ENCODE measurements at places on chromosomes 6 and 20. TPM values are rescaled to one million over a fixed set of nuclear protein-coding genes. Genes with fewer than 3 reads are reported as not detected.

COL9A1 gene
- 18.7 TPM for total RNA-seq

SEL1L2 gene
- total RNA-seq: not detected

BNIP5 gene
- total RNA-seq: not detected

SAMD10 gene
- 3.7 TPM for total RNA-seq

CDH22 gene
- 0.67 TPM for total RNA-seq

DNA sequence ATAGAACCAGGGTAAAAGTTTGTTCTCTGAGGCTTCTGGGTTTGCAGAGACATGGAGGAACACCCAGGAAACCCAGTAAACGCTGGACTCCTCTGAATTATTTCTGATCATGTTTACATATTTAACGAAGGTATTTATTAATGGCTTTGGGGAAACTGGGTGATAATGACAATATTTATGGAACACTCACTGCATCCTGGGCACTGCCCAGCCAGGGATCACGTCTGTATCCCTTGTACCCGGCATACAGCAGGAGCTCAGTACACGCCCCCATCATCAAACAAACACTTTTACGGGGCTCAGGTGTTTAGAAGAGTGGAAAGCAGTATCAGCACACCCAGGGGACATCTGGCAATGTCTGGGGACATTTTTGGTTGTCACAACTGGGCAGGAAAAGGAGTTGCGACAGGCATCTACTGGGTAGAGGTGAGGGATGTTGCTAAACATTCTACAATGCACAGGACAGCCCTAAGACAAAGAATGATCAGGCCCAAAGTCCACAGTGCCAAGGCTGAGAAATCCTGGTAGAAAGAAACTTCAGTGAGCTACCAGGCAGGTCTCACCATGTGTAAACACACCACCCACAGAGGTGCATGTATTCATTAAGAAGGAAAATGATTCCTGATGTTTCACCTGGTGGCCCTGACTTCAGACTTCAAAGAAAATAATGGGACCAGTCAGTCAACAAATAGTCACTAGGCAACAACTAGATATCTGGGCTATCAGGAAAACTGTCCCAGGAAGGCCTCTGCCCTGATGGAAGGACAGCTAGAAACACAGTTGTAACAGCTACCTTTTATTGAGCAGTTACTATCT is 35.3 kb downstream of the ZMYND8 start:
- no peak for DNase-seq

DNA sequence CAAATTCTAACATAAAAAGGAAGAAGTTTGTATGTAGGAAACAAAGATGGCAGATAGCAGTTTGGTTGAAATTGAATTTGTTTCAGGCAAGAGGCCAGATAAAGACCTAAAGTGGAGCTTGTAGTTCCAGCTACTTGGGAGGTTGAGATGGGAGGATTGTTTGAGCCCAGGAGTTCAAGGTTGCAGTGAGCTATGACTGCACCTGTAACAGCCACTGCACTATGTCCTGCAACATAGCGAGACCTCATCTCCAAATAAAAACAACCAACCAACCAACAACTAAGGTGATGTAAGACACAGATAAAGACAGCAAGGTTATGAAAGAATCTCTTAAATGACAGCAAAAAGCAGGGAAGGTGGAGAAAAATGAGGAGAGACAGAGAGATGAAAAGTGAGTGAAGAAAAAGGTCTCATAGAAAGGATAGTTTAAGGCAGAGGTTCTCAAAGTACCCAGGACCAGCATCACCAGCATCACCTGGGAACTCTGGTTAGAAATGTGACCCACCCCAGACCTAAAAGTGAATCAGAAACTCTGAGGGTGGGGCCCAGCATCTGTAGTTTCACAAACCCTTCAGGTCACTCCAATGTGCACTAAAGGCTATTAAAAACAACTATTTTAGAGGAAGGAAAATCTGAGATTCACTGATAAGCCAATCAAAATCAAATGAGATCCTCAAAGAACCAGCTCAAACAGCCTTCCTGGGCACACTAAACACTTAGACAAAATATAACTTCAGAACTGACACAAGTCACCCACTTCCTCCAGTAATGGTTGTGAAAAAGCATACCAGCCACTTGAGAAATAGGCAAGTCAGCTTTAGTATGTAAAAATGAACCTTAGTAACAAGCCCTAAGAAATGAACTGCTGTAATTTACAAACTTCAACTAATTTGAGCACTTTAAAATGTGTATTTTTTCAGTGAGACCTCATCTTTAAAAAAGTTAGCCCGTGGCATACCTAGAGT is 57.6 kb downstream of the FAM184A start:
- DNase-seq: no peak

- no peak for DNase-seq
Observed at GRCh38 chr6:107185391-107185970, 70.2 kb upstream of the BEND3 start.

DNA sequence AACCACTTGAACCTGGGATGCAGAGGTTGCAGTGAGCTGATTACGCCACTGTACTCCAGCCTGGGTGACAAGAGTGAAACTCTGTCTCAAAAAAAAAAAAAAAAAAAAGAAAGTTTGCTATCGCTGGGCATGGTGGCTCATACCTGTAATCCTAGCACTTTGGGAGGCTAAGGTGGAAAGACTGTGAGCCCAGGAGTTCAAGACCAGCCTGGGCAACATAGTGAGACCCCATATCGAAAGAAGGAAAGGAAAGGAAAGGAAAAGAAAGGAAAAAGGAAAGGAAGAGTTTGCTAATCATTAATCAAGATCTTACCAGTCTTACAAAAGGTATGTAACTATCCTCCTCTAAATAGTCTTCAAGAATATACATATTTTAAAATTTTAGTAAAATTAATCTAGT is 55.4 kb upstream of the SMIM29 start:
- no peak for DNase-seq

- DNase-seq: no peak
Observed at GRCh38 chr6:76752841-76753240, 680.4 kb upstream of the IMPG1 start.

GRCh38 chr6:168132531-168133167 is 53.6 kb upstream of the FRMD1 start:
- peak; percentile 66 for DNase-seq

- no peak for DNase-seq
Observed at GRCh38 chr6:111718990-111719389, 113.3 kb upstream of the TRAF3IP2 start.

GRCh38 chr20:33863440-33864323 is 52.5 kb downstream of the CHMP4B start:
- no peak for DNase-seq

- DNase-seq: no peak
Observed at GRCh38 chr6:136593748-136594490, 43.7 kb upstream of the MAP7 start.

DNA sequence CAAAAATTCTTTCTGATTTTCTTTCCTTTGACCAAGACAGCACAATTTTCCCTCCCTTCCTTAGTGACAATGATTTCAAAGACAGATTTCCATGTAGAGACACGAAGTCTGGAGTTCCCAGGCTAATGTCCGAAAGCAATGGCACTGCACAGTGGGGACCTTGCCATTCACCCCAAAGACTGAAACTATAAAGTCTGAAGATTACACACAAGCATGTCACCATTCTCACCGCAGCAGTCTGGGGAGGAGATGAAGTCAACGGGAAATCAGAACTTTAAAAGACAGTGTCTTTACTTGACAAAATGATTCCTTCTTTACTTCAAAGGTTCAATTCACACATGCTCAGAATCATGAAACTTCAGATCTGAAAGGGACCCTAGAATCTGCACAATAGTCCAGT is 8.3 kb downstream of the B4GALT5 start:
- DNase-seq: no peak

DNA sequence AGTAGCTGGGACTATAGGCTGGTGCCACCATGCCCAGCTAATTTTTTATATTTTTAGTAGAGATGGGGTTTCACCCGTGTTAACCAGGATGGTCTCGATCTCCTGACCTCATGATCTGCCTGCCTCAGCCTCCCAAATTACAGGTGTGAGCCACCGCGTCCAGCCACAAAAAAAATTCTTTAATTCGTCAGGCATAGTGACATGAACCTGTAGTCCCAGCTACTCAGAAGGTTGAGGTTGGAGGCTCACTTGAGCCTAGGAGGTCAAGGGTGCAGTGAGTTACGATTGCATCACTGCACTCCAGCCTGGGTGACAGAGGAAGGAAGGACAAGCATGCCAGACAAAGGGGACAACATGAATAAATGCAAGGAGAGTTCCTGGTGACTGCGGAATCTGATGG is 19.5 kb upstream of the ASXL1 start:
- no peak for DNase-seq

GRCh38 chr6:128723667-128724066 is 159.3 kb upstream of the LAMA2 start:
- DNase-seq: no peak

GRCh38 chr6:40346246-40346645 is 240.9 kb downstream of the LRFN2 start:
- DNase-seq: peak; percentile 26

DNA sequence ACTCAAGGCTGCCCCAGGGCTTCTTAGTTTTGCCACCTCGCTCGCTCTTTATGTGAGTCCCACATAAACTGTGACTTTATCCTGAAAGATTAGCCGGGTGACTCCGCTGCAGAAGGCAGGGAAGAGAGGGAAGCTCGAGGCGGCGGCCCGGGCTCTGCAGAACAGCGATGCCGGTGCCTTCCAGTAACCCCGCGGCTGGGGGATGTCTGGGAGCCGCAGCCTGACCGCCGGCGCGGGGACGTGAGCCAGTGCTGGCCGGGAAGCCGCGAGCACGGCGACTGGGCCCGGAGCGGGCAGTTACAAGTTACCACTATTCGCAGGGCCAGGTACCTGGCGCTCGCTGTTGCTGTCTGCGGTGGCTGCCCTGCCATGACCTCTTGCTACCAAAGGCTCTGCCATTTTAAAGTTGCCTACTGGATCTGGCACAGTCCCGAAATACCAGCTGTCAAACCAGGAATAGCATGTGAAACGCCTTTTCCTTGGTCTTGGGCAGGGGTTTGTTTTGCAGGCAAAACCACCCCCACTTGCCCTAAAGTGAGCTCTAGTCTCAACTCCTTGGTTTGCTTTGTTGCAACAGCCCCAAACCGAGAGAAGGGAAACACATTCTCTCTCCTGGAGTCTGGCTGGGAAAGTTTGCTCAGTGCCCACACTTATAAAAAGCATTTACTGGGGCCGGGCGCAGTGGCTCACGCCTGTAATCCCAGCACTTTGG is 124.0 kb upstream of the SLC2A12 start:
- peak; percentile 70 for DNase-seq

Data from right atrium auricular region (tissue), 2 donors.